ENCODE measurements at places on chromosomes 12 and 14. TPM values are rescaled to one million over a fixed set of nuclear protein-coding genes. Genes with fewer than 3 reads are reported as not detected.
A peak's percentile ranks its signal among the peaks of the same experiment; 100 is the strongest.

DNA sequence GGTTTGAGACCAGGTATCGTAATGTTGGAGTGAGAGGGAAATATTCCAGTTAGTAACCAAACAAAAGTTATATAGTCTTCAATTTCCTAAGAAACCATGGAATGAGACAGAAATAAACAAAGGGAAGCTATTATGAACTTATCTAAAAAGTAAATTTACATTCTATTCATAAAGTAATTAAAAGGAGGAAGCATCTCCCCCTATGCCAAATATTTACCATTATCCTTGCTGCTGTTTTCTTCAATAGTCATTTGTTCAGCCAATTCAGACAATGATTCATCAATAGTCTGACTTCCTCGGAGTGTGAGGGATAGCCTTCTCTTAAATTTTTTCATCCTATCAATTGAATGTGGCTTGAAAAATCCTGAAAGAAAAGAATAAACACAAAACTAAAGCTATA lies 65.7 kb downstream of the CDK17 start:
- no peaks in the 10 kb centered on the region for H3K27me3 ChIP-seq
- H3K4me3 ChIP-seq, result no peak overlapping the region
- H3K4me1 ChIP-seq, result no peaks in the 10 kb centered on the region

The PROX2 gene
- not detected for total RNA-seq

GRCh38 chr12:129372876-129373275 lies 519.6 kb downstream of the GLT1D1 start:
- DNase-seq, result no peak
- no peaks in the 10 kb centered on the region for H3K4me1 ChIP-seq
- H3K4me3 ChIP-seq, result no peak overlapping the region
- H3K27me3 ChIP-seq, result no peaks in the 10 kb centered on the region

DNA sequence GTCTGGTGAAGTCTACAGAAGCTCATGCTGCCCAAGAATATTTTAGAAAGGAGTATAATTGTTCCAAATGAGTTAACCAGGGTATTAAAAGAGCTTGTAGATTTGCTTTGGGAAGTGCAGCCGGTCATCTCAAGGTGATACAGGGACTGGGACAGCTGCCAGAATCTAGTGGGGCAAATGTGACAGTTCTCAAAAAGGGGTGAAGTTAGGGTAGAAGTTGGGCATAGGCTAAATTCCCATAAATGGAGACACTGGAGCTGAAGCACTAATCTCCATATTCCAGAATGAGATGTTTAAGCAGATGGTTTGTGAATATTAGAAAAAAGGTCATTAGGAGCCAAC lies 94.7 kb downstream of the ANO6 start:
- H3K4me3 ChIP-seq, result no peak overlapping the region
- H3K27ac ChIP-seq, result peak overlapping the region; percentile 34
- H3K4me1 ChIP-seq, result no peaks in the 10 kb centered on the region
- no peaks in the 10 kb centered on the region for H3K27me3 ChIP-seq

GRCh38 chr12:110762891-110763290 lies 20.2 kb upstream of the PPP1CC start:
- no peak overlapping the region for H3K27ac ChIP-seq
- H3K4me1 ChIP-seq, result no peaks in the 10 kb centered on the region
- no peaks in the 10 kb centered on the region for H3K27me3 ChIP-seq

Data from breast epithelium (tissue), 4 donors.